ENCODE measurements at places on chromosomes 6 and 20. TPM values are rescaled to one million over a fixed set of nuclear protein-coding genes. Genes with fewer than 3 reads are reported as not detected.

EDN1 gene
- total RNA-seq: 0.32 TPM

CD93 gene
- 0.11 TPM for total RNA-seq

BCKDHB gene
- 17.6 TPM for total RNA-seq

LY6G6D gene
- not detected for total RNA-seq

PRDM13 gene
- not detected for total RNA-seq

RIPPLY2 gene
- 0.35 TPM for total RNA-seq

FKBP1C gene
- 0.46 TPM for total RNA-seq

PGC gene
- not detected for total RNA-seq

FOXC1 gene
- 3.4 TPM for total RNA-seq

TGM3 gene
- total RNA-seq: not detected

KHDC1L gene
- total RNA-seq: not detected

GNRH2 gene
- total RNA-seq: 5.3 TPM

PPIL1 gene
- 37.0 TPM for total RNA-seq

HSPA1A gene
- 167 TPM for total RNA-seq

MKKS gene
- 9.1 TPM for total RNA-seq

OLIG3 gene
- not detected for total RNA-seq

MTFR2 gene
- 1.3 TPM for total RNA-seq

HLA-DMA gene
- 1.8 TPM for total RNA-seq

MTHFD1L gene
- total RNA-seq: 18.2 TPM

SPATS1 gene
- 0.63 TPM for total RNA-seq

ENPP3 gene
- total RNA-seq: 0.39 TPM

TAF8 gene
- 26.7 TPM for total RNA-seq

ZSWIM3 gene
- total RNA-seq: 7.4 TPM

MPC1 gene
- 28.5 TPM for total RNA-seq

OPRL1 gene
- 9.6 TPM for total RNA-seq

SLC25A27 gene
- total RNA-seq: 18.6 TPM

NR2E1 gene
- total RNA-seq: not detected

DLK2 gene
- 4.4 TPM for total RNA-seq

All from cardiac muscle cell (in vitro differentiated cells and primary cell).